Forelimb muscle (tissue), 1 donor: ENCODE measurements at places on chromosomes 16 and 17.

- no peak for DNase-seq
Measured at GRCh38 chr17:41026715-41027471, at the start of gene KRTAP1-5. Gene KRTAP1-5 (minus strand): TSS chr17:41027208. CDS start chr17:41027155, 53 bp downstream.

DNA sequence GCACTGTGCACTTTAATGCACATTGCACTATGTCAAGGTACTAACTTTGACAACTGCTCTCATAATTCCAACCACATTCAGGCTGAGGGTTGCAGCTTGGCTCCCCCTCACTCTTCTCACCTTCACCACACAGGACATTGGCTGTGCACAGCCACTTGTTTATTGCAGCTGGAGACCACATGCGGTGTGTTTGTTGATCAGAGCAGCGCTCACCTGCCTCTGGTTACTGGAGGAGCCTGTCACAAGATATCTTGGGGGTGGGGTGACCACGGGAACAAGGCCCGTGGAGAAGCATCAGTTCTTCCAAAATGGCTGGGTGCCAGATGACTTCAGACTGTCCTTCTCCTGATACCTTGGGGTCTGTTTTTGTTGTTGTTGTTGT is 10.6 kb upstream of the CCL5 start:
- DNase-seq: no peak

DNA sequence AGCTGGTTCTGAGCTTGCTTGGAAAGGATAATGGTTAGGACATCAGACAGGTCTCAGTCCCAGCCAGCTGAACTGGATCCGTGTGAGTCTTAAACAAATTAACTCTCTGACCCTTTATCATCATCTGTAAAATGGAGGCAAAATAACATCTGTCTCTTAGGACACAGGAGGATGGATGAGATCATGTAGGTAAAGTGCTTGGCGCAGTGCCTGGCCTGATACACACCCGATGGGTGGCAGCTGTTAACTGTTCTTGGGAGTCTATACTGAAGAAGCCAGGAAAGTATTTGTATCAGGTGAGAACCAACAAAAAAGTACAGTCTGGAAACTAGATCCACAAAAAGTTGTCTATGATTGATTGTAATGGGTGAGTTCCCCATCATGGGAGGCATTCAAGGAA is 188.6 kb downstream of the C16orf78 start:
- DNase-seq: no peak

- no peak for DNase-seq
Measured at GRCh38 chr17:79070266-79070880, 4.3 kb upstream of the ENGASE start.

- DNase-seq: no peak
Measured at GRCh38 chr16:27347930-27348685, 34.3 kb downstream of the IL4R start.
